SJSA1 (cell line): ENCODE measurements at places on chromosomes 12 and 14. TPM values are rescaled to one million over a fixed set of nuclear protein-coding genes. Genes with fewer than 3 reads are reported as not detected.

GRCh38 chr12:63354969-63355368 lies 204.0 kb upstream of the AVPR1A start:
- no peaks in the 10 kb centered on the region for H3K36me3 ChIP-seq
- H3K4me1 ChIP-seq: no peaks in the 10 kb centered on the region
- DNase-seq: no peak
- no peak overlapping the region for H3K27ac ChIP-seq
- H3K27me3 ChIP-seq: no peaks in the 10 kb centered on the region
- H3K4me3 ChIP-seq: no peak overlapping the region

DNA sequence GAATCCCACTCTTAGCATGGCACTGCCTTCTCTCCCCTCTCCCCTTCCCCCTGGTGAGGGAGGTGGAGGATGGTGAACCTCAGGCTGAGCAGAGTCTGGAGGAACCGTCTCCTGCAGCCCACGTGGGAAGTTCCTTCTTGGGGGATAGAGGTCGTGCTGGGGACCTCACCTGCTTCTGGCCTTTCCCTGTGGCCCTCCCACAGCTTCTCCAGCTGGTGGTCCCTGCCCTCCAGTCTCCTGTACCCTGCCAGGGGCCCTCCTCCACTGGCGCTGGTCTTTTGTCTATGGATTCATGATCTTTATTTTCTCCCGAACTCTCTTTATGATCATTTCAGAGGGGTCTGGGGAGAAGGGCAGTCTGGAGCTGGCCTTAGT lies 9.0 kb upstream of the MTA1 start:
- no peaks in the 10 kb centered on the region for H3K27me3 ChIP-seq
- no peak overlapping the region for H3K27ac ChIP-seq
- no peaks in the 10 kb centered on the region for H3K36me3 ChIP-seq
- peaks cover 12% of the 10 kb centered on the region for H3K4me1 ChIP-seq
- DNase-seq: no peak

Gene DBX2
- total RNA-seq: not detected in 2 replicates

GRCh38 chr14:92122761-92123160 lies 992 bp downstream of the CPSF2 start:
- peaks cover 60% of the 10 kb centered on the region for H3K36me3 ChIP-seq
- H3K4me1 ChIP-seq: peaks cover 8% of the 10 kb centered on the region
- H3K4me3 ChIP-seq: peak overlapping the region; percentile 79
- H3K27ac ChIP-seq: peak overlapping the region; percentile 91

DNA sequence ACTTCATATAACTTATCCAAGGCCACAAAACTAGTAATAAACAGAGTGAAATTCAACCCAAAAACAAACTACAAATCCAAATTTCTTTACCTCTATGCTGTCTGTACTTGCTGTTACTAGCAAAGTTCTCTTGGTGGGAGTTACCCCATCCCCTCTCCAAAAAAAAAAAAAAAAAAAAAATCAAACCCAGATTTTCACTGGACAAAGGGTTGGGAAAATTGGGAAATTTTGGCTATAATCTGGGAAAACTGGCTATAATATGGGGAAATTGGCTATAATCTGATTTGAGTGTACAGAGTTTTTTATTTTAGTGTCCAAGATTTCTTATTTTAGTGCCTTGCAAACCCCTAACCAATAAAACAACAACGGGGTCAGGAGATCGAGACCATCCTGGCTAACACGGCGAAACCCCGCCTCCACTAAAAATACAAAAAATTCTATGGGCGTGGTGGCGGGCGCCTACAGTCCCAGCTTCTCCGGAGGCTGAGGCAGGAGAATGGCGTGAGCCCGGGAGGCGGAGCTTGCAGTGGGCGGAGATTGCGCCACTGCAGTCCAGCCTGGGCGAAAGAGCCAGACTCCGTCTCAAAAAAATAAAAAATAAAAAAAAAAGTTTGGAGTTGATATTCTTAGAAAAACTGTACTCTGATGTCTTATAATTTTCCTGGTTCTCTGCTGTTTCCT lies 148.4 kb downstream of the CHST11 start:
- DNase-seq: no peak
- peaks cover 20% of the 10 kb centered on the region for H3K4me1 ChIP-seq
- no peaks in the 10 kb centered on the region for H3K27me3 ChIP-seq
- no peak overlapping the region for H3K4me3 ChIP-seq
- H3K36me3 ChIP-seq: no peaks in the 10 kb centered on the region

Gene HPD
- 0.11 TPM in 1 of 2 replicates, not detected in the other for total RNA-seq

Gene TRHDE
- total RNA-seq: 13.4 and 29.5 TPM in 2 replicates

Gene NKX2-1
- not detected in 2 replicates for total RNA-seq

- H3K4me3 ChIP-seq: no peak overlapping the region
- no peaks in the 10 kb centered on the region for H3K27me3 ChIP-seq
- no peak for DNase-seq
Measured at GRCh38 chr14:73492670-73493069, 1.9 kb downstream of the RIOX1 start.

- no peak overlapping the region for H3K27ac ChIP-seq
- H3K27me3 ChIP-seq: no peaks in the 10 kb centered on the region
- no peaks in the 10 kb centered on the region for H3K4me1 ChIP-seq
- no peaks in the 10 kb centered on the region for H3K36me3 ChIP-seq
Measured at GRCh38 chr14:99094901-99095300, 177.1 kb downstream of the BCL11B start.

DNA sequence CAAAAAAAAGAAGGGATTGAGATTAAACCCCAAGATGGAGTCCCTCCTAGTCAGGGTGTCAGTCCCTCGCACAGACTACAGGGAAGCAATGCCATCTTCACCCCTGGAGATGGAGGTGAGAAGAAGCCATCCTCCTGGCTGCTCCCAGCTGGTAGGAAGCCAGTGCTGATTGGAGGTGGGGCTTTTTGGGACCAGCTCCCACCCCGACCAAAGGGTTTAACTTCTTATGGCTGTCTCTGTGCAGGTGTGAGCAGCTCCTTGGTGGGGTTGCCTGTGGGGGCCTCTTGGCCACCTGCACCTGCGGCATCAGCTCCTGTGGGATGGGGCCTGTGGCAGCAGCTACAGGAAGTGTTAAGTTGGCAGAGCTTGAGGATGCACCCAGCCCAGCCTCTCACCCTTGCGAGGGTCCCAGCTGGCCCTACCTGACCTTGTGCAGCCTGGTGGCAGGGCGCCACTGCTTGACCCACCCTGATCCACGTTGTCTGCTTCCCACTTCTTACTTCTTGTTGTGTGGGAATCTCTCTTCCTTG lies 3.8 kb upstream of the KRT86 start:
- no peaks in the 10 kb centered on the region for H3K36me3 ChIP-seq
- no peaks in the 10 kb centered on the region for H3K27me3 ChIP-seq
- no peak overlapping the region for H3K27ac ChIP-seq
- DNase-seq: no peak

GRCh38 chr12:118060301-118061010 lies 523 bp downstream of the WSB2 start:
- DNase-seq: peak; percentile 64
- no peaks in the 10 kb centered on the region for H3K27me3 ChIP-seq
- H3K36me3 ChIP-seq: peaks cover 21% of the 10 kb centered on the region
- peak overlapping the region; percentile 87 for H3K4me3 ChIP-seq

Gene SLC17A8
- not detected in 2 replicates for total RNA-seq

Gene BDKRB1
- 0.34 and 10.3 TPM in 2 replicates for total RNA-seq

DNA sequence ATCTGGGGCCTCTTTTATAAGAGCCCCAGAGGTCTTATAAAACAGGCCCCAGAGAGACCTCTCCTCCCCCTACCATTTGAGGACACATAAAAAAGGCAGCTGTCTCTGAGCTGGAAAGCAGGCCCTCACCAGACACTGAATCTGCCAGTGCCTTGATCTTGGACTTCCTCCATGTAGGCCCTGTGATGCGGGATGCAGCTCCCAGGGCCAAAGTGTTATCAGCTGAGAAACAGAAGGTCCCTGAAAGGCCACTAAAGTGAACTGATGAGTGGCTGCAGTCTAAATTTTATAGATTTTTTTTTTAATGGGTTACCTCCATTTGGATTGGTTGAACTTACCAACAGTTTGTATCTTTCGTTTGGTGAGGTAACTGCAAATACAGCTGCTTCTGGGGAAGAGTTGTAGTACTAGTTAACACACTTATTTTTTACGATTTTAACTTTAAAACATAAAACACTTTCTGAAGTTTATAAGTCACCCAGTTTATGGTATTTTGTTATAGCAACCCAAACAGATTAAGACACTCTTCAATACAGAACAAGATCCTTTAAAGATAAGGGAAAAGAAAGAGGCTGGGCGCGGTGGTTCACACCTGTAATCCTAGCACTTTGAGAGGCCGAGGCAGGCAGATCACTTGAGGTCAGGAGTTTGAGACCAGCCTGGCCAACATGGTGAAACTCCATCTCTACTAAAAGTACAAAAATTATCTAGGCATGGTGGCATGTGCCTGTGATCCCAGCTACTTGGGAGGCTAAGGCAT lies 5.6 kb upstream of the GUCY2C start:
- H3K4me3 ChIP-seq: no peak overlapping the region
- no peak for DNase-seq
- H3K27ac ChIP-seq: no peak overlapping the region
- H3K4me1 ChIP-seq: no peaks in the 10 kb centered on the region
- H3K36me3 ChIP-seq: no peaks in the 10 kb centered on the region
- no peaks in the 10 kb centered on the region for H3K27me3 ChIP-seq

DNA sequence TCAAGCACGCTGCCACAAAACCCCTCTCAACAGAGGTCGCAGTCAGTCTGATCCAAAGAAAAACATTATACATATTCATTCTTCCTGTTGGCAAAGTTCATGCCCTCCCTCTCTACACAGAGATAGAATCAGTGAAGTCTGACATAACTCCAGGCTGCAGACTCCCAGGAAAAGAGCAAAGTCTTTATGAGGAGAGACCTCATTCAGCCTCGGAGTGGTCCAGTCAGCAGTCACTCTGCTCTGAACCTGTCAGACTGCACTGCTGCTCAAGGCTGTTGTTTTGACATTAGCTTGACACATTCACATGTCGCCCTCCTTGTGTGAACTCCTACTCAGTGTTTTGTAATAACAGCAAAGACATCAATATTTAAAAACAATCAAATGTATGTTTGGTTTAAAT lies 241.2 kb upstream of the G2E3 start:
- H3K27me3 ChIP-seq: peaks cover 3% of the 10 kb centered on the region; the same call in 1 of the 2 replicates
- DNase-seq: no peak
- no peak overlapping the region for H3K4me3 ChIP-seq
- H3K4me1 ChIP-seq: no peaks in the 10 kb centered on the region

GRCh38 chr12:21725731-21726130 lies 48.8 kb downstream of the KCNJ8 start:
- H3K27me3 ChIP-seq: no peaks in the 10 kb centered on the region
- no peaks in the 10 kb centered on the region for H3K4me1 ChIP-seq
- no peaks in the 10 kb centered on the region for H3K36me3 ChIP-seq
- H3K4me3 ChIP-seq: no peak overlapping the region
- no peak overlapping the region for H3K27ac ChIP-seq

- no peak overlapping the region for H3K4me3 ChIP-seq
- H3K27ac ChIP-seq: no peak overlapping the region
- peaks cover 10% of the 10 kb centered on the region for H3K4me1 ChIP-seq
- H3K36me3 ChIP-seq: no peaks in the 10 kb centered on the region
- no peak for DNase-seq
- no peaks in the 10 kb centered on the region for H3K27me3 ChIP-seq
Measured at GRCh38 chr14:99194136-99194535, 77.9 kb downstream of the BCL11B start.

GRCh38 chr12:72734581-72734980 lies 462.4 kb downstream of the TRHDE start:
- H3K36me3 ChIP-seq: no peaks in the 10 kb centered on the region
- no peaks in the 10 kb centered on the region for H3K27me3 ChIP-seq
- H3K4me1 ChIP-seq: no peaks in the 10 kb centered on the region
- no peak overlapping the region for H3K27ac ChIP-seq
- H3K4me3 ChIP-seq: no peak overlapping the region

DNA sequence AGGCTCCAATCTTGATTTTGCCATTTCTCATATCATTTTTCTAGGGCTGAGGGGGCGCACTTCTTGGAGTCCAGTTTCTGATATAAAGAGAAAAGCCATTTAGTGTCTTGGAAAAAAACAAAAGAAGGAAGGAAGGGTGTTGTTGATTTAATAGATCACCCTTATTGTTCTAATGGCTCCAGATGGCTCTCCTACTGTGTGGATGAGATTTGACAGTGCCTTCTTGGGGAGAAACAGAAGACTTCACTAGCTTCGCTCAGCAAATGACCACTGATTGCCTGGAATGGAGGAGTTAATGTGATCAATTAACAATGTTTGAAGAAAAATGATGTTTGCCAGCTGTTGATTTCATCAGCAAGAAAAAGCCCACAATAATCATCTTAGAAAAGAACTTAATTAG lies 216.2 kb downstream of the APAF1 start:
- H3K4me1 ChIP-seq: no peaks in the 10 kb centered on the region
- peaks cover 3% of the 10 kb centered on the region for H3K27me3 ChIP-seq
- H3K36me3 ChIP-seq: no peaks in the 10 kb centered on the region

DNA sequence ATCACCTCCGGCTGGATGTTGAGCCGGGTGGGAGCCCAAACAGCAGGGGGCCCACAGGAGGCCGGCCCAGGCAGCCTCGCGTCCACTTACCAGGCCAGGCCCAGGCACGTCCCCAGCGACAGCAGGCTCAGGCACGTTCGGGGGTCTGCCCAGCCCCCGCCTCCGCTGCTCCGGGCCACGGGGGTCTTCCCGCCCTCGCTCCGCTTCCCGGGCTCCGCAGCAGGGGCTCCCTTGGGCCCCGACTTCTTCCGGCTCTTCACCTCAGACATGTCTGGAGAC lies 216 bp downstream of the IKBIP start:
- H3K4me1 ChIP-seq: peaks cover 6% of the 10 kb centered on the region
- DNase-seq: peak; percentile 64
- peaks cover 41% of the 10 kb centered on the region for H3K36me3 ChIP-seq
- no peaks in the 10 kb centered on the region for H3K27me3 ChIP-seq
- peak overlapping the region; percentile 89 for H3K27ac ChIP-seq

DNA sequence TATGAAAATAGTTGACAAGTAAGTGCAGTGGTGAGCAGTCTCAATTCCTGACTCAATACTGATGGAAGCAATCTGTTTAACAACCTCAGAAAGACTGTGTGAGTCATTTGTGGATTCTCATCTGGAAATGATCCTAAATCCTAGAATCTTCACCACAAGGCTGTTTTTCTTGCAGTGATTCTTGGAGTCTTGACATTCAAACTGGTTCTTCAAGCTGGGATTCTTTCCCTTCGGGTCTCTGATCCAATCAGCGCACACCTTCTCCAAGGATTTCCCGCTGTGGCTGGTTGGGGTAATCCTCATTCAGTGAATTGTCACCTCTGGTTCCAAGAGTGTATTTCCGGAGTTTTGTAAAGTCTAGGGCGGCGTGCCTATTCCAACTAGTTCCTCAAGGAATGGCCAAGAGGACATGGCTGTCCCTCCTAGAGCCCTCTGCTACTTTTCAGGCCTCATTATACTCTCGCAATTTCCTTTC lies 37.7 kb upstream of the FOXJ2 start:
- peak overlapping the region; percentile 62 for H3K27ac ChIP-seq
- no peaks in the 10 kb centered on the region for H3K27me3 ChIP-seq
- DNase-seq: no peak
- H3K4me1 ChIP-seq: peaks cover 30% of the 10 kb centered on the region
- H3K36me3 ChIP-seq: no peaks in the 10 kb centered on the region
- no peak overlapping the region for H3K4me3 ChIP-seq

Gene RIC8B
- 11.9 and 14.0 TPM in 2 replicates for total RNA-seq

Gene RAD51AP1
- 110 and 113 TPM in 2 replicates for total RNA-seq
